Stimulated activated CD4-positive, alpha-beta T cell treated with anti-CD3 and anti-CD28 coated beads, Interleukin-12 subunit alpha, Interleukin-12 subunit beta, amount 100 ng/mL, for 24 hours (primary cell): ENCODE measurements at places on chromosomes 5 and 9.

GRCh38 chr5:68071736-68072135 is 143.8 kb upstream of the PIK3R1 start:
- DNase-seq: no peak

DNA sequence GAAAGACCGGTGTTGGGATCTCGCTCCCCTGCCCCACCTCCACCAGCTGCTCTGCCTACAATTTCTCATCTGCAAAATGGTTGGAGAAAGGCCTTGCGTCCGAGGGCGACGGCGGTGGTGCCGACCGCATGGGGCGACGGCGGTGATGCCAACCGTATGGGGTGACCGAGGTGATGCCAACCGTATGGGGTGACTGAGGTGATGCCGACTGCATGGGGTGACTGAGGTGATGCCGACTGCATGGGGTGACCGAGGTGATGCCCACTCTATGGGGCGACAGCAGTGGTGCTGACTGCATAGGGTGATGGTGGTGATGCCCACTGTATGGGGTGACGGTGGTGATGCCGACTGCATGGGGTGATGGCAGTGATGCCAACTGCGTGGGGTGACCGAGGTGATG is 171.0 kb downstream of the OLFM1 start:
- no peak for DNase-seq

GRCh38 chr9:21711504-21711903 is 90.9 kb upstream of the MTAP start:
- DNase-seq: no peak

GRCh38 chr9:21559402-21560280 is 77.5 kb upstream of the IFNE start:
- DNase-seq: no peak

DNA sequence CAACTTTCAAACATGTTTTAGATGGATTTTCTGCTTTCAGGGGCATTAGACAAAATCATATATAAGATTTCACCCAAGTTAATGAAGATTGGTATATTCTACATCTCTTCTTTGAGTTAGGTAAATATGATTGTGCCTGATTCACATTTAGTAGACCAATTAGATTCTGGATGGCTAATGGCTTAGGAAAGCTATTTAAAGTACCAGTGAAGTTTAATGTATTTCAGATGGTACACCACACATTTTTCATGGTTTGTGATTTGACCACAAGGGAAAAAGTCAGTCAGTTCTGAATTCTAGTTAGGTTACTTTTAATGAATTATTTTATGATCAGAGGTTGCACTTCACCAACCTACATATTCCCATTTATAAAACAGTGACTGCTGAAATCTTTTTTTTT is 409.7 kb downstream of the ADGRV1 start:
- DNase-seq: no peak

- DNase-seq: no peak
Observed at GRCh38 chr5:118956727-118957126, 31.6 kb downstream of the DTWD2 start.

DNA sequence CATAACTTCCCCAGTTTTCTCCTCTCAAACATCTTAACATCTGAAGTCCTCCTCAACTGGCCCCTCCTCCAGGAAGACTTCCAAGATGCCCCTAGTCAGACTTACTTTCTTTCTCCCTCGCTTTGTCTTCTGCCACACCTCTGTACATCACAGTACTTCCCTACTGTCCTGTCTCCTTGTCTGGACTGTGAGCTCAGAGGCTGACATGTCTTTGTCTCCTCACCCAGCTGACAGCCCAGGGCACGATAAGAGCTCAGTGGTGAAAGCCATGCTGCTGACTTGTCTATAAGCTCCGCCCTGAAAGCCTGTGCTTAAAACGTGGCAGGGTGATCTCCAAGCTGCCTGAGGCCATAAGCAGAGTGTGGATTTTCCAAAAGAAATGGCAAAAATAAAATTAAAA is 33.0 kb upstream of the SLC25A51 start:
- DNase-seq: no peak
